Stimulated activated CD4-positive, alpha-beta T cell treated with anti-CD3 and anti-CD28 coated beads, Interleukin-2, amount 100 ng/mL, for 4 hours (primary cell): ENCODE measurements at places on chromosomes 4 and X.

- DNase-seq: no peak
Observed at GRCh38 chrX:11970578-11971359, 167.5 kb upstream of the FRMPD4 start.

DNA sequence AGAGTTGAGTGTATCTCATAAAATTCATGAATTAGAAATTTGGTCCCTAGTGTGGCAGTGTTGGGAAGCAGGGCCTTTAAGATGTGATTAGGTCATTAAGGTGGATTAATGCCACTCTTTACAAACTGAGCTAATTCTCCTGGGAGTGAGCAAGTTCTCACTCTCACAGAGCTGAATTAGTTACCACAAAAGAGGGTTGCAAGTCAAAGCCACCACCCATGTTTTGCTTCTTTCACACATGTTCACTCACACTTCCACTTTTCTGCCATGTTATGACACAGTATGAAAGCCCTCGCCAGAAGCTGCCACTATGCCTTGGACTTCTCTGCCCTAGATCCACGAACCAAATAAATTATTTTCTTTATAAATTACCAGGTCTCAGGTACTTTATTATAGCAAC is 332.1 kb downstream of the ARAP2 start:
- no peak for DNase-seq

- no peak for DNase-seq
Observed at GRCh38 chr4:64407000-64407399, 2.2 kb downstream of the TECRL start.

DNA sequence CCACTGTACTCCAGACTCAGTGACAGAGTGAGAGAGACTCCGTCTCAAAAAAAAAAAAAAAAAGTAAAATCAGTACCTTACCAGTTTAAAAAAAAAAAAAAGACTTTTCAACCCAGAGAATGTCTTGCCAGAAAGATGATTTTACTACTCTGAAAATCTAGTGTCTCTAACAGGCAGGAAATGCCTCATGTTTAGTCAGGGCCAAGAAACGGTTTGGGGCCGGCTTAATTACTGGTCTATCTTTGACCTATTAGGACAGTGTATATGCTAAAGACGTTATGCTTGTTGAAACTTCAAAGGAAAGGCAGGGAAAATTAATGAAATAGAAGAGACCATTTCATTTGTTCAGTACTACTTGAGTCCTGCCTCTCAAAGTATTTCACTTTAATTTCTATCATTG is 9.9 kb downstream of the BEND4 start:
- DNase-seq: no peak

GRCh38 chr4:41731569-41732126 is 16.9 kb downstream of the PHOX2B start:
- no peak for DNase-seq

DNA sequence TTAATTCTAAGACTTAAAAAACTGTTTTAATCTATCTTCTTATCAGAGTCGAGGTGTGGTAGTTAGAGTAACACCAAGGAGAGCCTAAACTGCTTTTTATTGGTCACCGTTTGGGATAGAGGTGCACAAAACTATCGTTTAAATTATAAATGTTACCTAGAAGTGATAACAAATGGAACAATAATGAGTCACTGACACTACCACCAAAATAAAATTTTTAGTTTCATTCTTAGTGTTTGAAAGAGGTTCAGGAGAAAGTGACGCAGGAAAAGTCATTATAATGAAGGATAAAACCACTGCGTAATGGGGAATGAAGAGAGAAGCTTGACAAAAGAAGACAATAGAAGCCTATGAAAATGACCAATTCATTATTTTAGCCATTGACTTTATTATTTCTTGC is 158.2 kb downstream of the COX18 start:
- DNase-seq: no peak

- DNase-seq: no peak
Observed at GRCh38 chr4:147287588-147287890, 193.4 kb upstream of the EDNRA start.

DNA sequence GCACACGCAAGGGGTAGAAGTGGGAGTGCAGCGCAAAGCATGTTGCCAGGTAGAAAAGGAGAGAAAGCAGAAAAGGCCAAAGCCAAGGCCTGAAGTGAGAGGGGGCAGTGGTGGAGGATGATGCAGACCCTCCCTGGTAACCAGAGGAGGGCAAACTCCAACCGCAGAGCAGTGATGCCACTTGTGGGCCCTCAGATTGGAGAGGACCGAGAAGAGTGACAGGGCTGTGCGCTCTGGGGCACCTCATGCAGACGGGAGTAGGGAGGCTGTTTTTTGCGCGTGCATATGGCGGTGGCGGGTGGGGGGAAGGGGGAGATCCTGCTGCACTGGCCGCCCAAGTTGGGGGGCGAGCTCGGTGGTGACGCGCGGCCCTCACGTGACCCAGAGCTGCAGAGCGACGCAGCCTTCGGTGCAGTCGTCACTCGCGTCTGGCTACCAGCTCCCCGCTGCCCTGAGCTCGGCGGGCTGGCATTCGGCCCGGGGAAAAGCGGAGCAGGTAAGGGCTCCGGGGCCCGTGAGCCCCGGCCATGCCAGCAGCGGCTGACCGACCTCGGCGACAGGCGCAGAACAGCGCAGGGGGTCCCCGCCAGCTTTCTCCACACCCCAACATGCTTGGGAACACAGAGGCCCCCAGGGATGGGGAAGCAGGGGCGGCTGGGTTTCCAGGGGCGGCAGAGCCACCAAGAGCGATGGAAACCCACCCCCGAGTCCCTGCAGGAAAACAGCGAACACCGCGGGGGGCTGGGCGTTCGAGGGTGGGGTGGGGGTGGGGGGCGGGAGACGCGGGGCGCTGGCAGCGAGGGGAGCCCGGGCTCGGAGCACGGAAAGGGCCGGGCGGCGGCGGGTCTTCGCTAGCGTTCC is at the start of gene BEX3:
BEX3 (plus strand) TSS at position 421 of the 861 bp plus-strand sequence. CDS start 984 bp downstream, outside the sequence.
- no peak for DNase-seq

DNA sequence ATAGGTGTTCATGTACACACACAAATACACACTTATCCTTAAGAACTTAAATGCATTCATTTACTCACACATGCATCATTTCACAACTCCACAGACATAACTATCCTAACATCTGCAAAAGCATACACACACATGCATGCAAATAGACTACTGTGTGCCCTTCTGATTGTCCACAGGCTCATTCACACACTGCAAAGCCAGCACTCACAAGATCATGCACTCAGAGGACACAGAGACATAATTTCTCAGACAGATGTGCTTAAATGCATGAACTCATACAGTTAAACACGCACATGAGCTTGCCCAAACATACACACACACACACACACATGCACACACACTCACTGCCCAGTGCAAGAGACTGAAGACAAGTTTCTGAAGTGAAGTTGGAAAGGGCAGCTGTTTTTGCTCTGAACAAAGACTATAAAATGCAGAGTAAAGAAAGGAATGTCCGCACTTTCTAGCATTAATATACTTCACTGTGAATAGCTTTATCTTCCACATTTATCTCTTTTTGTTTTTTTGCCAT is 1018.0 kb upstream of the HS3ST1 start:
- DNase-seq: no peak

DNA sequence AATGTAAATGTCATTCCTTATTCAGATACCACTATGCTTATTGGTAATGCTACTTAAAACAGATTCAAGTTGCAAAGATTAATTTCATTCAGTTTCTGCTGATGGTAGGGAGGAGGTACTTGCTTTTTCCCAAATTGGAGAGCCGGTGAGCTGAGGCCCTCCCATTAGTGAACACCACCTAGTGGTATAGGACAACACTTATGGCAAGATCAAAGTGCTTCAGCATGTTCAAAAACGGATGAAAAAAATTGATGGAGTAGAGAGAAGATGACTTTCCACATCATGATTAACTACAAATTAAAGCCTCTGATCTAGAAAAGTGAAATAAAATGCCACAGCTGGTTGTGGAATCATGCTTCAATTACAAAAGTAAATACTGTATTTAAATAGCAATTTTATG is 112.9 kb downstream of the MBNL3 start:
- DNase-seq: no peak
